ENCODE measurements at places on chromosomes 1 and 21. TPM values are rescaled to one million over a fixed set of nuclear protein-coding genes. Genes with fewer than 3 reads are reported as not detected.

The SPRR2F gene
- total RNA-seq: not detected

DNA sequence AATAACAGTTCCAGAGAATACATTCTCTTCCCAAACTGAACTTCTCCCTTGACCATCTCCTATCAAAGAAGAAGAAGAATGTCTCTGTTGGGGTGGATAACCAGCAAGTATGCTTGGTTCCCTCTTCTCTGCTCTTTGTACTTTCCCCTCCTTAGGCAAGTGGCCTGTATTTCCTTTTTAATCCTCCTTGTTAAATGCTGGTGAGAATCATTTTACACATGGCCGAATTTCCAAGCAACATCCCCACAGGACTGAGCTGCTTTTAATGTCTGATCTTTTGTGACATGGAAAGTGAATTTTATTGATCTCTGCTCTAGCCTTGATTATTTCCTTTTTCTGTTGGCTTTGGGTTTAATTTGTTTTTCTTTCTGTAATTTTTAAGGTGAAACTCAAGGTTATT, 336.7 kb downstream of the DUSP10 start:
- no peak for DNase-seq

- peak; percentile 51 for DNase-seq
These were observed 90.9 kb downstream of the SLC30A10 start for GRCh38 chr1:219837274-219837993.

- no peak for DNase-seq
These were observed 47.1 kb downstream of the STX6 start for GRCh38 chr1:180975551-180975950.

DNA sequence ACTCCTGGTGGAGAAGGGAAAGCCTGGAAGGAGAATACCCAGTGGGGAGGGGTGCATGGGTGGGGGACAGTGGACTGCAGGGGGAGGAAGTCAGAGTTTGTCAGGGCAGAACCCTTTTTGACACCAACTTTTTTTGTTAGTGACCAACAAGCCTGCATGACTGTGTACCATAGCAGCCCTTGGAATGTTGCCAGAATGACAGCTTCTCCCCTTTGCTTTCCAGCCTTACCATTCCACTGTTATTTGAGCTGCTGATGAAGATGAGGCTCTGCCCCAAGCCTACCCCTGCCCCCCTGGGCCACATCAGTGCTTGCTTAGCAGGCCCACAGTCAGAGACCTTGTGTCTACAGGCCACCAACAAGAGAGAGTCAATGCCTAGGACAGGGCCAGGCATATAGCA, 341.2 kb downstream of the HHAT start:
- DNase-seq: no peak

DNA sequence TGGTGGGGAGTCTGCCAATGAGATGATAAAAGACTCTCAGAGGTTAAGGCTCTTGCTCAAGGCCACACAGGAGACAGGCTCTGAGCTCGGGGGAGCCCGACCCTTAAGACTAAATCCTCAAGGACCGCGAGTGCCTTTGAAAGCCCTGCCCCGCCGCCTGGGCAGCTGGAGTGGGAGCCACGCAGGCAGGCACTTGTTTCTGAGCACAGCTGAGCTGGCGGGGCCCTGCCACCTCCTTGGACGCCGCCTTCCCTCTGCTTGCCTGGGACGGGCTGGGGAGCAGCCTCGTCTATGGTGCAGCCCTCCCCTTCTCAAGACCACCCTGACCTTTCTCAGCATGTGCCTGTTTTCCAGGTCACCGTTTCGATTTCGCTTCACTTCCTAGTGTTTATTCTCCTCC, 169.3 kb downstream of the CAMTA1 start:
- DNase-seq: no peak

DNA sequence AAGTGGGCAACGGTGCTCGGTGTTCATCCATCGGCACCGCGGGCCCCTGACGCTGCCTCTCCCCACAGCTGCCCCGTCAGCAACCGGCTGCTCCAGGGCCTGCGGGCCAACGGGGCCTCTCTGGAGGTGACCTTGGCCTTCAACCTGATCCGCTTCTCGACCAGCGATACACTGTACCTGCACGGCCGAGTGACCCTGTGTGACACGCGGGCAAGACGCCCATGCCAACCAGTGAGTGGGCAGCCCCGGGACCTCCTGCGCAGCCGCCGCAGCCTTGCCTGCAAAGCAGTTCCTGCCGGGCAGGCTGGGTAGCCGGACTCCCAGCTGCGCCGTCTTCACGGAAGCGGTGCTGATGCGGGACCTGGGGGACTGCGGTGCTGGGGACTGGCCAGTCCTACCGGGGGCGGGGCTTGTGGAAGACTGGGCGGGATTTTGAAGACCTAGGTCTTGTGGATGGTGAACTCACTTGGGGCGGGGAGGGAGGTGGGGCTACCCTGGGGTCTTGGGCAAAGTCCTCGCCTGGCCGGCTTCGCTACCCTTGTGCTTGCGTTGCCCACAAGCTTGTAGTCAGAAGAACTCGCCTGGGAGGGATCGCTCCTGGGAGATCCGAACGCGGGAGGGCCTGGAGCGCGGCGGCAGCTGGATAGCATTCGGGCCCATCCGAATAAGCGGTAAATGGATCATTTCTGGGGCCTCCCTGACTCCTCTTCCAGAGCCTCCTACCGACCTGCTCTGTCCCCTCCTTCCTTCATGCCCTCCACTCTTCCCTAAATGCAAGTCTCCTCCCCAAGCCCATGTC, 8.8 kb upstream of the CEP85 start:
- peak; percentile 47 for DNase-seq

DNA sequence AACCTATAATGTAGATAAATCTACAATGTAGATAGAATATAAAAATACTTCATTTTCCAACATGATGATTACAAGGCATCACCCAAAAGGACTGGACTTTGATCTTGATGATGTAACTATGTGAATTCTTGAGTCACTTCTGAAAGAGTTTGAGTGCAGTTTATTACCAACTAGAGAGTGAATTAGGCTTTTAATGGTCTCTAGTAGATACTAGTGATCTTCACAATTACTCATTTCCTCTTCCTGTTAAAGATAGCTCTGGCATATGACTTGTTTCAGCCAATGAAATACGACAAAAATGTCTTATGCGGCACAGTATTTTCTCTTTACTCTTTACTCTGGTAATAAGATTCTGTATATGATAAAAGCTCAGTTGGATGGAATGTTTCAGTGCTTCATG, 1588.1 kb upstream of the B3GALT2 start:
- no peak for DNase-seq
